ENCODE measurements at places on chromosomes 7 and 10.

DNA sequence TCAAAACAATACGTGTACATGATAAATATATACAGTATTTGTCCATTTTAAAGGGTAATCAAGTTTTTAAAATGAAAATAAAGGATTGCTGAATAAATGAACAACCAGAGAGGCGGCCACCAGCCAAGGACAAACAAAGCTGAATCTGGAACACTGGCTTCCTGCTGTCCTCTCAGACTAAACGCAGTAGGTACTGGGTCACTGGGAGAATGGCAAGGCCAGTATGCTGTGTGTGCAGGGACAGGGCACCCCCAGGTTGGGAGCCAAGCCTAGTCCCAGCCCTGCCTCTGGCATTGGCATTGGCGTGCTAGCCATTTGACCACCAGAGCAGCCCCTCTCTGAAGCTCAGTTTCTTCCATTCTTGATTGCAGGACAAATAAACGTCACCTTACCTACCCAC lies 33.8 kb downstream of the DLG5 start:
- no peak for DNase-seq

- peak; percentile 63 for DNase-seq
Measured at GRCh38 chr7:100132697-100133151, 6.0 kb downstream of the MBLAC1 start.

DNA sequence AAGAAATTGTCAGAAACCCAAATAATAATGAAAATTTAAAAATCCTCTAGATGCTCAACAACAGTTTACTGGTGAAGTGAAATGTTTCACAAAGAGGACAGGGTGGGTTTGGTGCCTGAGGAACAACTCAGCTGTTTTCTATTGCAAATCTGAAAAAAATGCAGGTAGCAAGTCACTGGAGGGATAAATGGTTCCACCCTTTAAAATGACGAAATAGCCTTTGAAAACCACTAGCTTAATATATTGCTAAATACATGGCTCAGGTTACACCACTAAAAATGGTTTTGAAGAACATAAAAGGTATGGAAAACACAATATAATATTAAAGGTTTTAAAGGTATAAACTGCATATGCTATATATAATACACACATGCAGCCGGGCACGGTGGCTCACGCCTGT lies 69.5 kb downstream of the LMBR1 start:
- no peak for DNase-seq

DNA sequence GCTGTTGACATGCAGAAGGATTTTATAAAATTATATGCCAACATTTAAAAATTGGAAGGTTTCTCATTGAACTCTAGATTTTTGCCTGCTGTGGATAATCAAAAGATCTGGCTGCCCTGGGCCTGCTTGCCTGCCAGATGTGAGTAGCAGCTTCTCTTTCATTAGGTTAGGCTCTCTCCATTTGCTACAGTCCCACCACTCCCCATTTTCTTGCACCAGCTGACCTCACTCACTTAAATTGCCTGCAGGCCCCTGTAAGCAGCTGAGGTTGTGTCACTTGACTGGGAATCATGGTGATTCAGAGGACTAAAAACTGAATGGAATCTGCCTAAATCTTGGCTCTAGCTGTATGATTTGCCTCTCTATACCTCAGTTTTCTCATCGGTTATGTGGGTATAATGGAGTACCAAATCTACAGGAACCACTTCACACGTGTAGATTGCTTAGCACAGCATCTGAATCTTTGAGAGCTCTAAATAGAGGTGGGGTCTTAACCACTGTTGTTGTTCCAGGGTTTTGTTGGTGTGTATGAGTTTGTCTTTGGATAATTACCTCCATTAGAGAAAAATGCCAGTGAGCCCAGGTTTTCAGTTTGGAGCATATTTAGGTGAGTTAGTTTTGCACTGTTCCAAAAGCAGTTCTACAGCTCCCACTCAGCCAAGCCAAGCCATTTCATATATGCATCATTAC lies 18.6 kb upstream of the RAPGEF5 start:
- peak; percentile 6 for DNase-seq

- no peak for DNase-seq
Measured at GRCh38 chr10:59007307-59008025, 169.0 kb upstream of the PHYHIPL start.

DNA sequence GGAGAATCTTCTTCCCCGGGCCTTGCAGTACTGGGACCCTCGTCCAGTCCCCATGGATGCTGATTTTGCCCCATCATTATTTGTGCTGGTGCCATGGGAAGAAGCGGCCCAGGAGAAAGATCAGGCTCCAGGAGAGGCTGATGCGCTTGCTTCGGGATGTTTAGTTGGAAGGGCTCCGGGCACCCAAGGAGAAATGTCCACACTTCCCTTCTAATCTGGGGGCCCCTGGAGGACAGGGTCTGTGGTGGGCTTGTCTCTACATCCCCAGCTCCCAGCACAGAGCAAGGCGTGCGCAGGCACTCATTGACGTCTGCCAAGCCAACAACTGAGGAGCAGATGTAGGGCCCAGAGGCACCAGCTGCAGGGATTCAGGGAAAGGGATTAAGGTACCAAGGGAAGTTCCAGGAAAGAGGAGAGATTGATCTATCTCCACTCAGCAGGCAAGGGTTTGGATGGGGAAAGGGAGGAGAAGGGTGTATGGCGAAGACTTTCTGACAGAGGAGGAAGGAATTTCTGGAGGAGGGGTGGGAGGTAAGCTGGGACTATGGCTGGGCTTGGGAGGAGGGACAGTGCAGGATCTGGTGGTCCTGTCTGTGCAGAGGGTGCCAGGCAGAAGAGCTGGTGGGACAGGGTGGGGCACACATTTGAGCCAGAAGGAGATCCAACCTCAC lies 38.7 kb upstream of the LEP start:
- no peak for DNase-seq

DNA sequence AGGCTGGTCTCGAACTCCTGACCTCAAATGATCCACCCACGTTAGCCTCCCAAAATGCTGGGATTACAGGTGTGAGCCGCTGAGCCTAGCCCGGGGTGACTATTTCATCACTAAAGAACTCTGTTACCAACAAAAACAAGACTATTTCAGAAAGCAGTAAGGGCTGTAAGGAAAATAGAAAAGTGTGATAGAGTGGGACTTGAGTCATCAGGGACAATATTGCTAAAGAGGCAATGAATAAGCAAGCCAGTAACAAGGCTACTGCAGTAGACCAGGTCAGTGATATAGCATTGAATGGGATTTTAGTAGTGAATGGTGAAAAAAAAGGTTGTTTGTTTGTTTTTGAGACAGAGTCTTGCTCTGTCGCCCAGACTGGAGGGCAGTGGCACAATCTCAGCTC lies 51.7 kb downstream of the SVOPL start:
- no peak for DNase-seq
